ENCODE measurements at places on chromosomes 11 and 22.

GRCh38 chr22:45205276-45205925 is 35.3 kb downstream of the KIAA0930 start:
- no peak for DNase-seq

DNA sequence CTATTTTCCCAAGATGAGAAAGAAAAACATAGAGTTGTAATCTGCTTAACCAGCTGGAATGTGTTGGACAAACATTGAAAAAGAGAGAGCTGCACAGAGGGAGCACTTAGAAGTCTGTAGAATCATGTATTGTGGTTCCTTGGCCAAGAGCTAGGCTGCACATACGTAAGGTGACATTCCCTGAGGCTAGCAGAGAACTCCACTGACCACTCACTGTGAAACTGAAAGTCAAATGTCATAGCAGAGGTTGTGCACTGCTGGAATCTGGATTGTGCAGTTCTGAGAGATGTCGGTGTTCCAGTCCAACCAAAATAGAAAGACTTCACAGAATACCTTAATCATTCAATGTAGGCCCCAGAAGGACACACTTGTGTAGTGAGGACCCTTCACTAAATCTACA is 772.8 kb upstream of the RAG2 start:
- DNase-seq, result no peak

DNA sequence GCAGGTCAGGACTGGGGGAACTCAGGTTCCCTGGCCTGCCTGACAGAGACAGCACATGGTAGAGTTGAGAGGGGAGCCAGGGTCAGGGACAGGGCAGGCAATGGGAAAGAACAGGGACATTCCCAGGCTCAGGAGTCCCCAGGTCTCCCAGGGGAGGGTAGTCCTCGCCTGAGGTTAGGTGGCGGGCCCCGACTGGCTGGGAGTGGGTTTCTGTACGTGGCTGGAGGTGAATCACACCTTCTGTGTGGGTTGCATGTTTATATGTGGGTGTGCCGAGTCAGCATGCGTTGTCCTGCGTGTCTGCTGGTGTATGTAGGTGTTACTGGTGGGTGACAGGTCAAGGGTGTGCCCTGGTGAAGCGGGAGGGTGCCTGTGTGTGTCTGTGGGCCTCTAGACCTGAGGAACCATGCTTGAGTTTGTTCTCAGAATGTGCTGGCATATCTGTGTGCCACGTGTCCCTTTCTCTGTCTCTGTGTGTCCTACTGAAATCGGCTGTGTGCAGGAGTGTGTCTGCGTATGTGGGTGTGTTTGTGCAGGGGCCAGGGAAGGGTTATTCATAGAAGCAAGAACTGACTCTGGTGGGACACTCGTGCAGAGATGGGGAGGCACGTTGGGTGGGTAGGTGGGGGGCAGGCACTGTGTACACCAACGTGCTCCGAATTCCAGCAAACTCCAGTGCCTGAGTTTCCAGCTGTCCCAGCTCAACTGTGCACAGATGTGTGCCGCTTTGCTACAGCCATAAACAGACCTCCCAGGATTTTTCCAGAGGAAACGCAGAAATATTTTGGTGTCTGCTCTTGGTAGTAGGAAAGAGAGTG is 23.8 kb upstream of the OAF start:
- no peak for DNase-seq

- DNase-seq, result no peak
Measured at GRCh38 chr22:30860176-30861105, 108.1 kb downstream of the MORC2 start.

DNA sequence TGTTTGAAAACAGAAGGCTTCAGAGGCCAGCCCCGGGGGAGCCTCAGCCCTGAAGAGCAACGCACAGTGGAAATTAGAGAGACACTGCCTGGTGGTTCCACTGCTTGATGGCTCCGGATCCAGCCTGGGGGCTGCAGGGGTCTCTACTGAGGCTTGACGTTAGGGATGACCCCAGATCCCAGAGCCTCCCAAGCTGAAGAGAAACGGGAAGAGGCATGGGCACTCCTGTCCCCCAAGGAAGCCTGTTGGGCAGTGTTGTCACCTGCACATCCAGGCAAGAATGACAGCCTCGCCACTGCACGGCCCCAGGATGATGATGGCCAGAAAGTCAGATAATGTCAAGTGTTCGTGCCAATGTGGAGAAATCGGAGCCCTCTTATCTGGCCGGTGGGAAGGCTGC is 56.8 kb upstream of the FGF3 start:
- DNase-seq, result no peak

- no peak for DNase-seq
Measured at GRCh38 chr11:93747122-93747521, 5.7 kb downstream of the C11orf54 start.

- no peak for DNase-seq
Measured at GRCh38 chr11:7671347-7672215, 1.7 kb downstream of the CYB5R2 start.

DNA sequence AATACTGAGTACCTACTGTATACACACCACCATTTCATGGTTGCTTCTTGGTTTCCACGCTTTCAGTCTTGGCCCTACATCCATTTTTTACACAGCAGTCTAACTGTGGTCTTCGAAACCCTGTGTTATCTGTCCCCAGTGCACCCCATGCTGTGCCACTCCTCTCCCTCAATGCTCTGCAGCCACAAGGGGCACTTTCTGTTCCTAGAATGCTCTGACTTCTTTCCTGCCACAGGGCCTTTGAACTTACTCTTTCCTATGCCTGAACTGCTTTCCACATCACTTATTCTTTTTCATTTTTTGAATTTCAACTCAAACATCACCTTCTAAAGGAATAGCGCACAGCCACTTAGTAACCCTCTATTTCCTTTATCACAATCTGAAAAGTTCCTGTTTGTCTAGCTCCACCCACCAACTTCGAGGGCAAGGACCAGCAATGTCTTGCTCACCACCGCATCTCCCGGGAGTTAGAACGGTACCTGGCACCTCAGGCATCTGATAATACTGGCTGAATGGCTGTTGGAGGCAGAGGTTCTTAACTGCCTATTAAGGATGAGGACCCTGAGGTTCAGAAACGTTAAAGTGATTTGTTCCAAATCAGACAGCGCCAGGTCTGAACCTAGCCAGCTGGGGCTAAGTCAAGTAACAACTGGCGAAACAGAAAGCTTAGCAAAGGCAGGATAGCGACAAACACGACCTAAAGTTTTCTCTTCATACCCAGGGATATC is 568 bp downstream of the ALG8 start:
- peak; percentile 30 for DNase-seq

DNA sequence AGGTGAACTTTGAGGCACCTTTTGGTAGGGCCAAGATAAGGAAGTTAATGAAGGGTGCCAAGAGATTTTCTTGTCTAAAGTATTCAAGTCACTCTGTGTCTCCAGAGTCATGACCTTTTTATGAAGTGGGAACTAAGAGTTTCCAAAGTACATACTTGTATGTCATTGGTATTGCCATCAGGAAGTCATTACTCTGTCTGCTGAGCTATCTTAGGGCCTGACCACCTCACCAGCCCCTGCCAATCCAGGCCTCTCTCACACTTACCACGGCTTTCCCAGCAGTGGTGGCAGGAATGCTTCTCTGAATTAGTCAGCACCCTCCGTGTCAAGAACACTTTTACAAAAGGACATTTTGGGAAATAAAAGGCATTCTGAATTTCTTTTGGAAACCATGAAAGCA is 192.8 kb upstream of the MTNR1B start:
- DNase-seq, result no peak

DNA sequence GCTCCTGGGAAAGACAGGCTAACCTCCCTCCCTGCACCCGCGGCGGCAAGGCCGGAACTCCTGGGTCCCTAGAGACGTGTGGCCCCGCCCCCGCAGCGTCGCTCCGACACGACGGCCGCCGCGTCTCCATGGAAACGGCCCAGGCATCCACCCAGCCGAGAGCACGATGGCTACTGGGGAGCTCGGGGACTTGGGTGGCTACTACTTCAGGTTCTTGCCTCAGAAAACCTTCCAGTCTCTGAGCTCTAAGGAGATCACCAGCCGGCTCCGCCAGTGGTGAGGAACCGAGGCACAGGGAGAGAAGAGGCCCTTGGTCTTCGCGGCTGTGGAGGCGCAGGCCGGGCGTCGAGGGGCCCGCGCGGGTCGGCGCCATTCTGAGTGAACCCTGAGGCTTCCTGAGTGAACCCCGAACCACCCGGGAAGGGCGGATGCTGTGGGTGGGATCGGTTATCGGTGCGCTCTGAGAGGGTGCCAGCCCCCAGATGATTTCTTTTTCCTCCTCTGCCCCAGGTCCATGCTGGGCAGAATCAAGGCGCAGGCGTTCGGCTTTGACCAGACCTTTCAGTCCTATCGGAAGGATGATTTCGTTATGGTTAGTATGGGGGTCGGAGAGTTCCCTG is at the start of gene CFAP300:
TSS of gene CFAP300 (plus strand) at position 133 of the 620 bp plus-strand sequence. CDS start at position 167, 34 bp downstream.
- DNase-seq, result peak; percentile 29

DNA sequence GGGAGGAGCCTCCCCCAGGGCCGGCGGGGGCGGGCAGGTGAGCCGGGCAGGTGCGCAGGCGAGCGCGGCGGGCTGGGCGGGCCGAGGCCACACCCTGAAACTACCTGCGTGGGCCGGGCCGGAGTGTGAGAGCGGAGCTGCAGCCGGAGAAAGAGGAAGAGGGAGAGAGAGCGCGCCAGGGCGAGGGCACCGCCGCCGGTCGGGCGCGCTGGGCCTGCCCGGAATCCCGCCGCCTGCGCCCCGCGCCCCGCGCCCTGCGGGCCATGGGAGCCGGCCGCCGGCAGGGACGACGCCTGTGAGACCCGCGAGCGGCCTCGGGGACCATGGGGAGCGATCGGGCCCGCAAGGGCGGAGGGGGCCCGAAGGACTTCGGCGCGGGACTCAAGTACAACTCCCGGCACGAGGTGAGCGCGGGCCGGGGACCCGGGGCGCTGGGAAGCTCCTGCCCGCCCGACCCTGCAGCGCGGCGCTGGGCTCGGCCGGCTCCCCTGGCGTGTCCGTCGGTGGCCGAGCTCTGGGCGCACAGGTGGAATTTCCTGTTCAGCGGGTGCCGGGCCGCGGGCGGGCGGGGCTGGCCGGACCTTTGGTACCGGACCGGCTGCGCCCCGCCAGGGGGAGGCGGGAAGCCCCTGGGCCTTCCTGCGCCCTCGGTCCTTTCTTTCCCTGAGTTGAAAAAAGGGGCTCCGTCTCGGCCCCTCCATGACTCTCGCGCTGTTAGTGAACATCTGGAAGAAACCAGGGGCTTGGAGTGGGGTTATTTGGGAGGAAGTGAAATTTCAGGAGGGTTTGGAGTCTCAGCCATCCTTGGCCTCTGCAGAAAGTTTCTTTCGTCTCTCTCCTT is at the start of gene ST14:
TSS of gene ST14 (plus strand) at position 126 of the 841 bp plus-strand sequence. CDS start at position 324, 198 bp downstream.
- DNase-seq, result no peak

DNA sequence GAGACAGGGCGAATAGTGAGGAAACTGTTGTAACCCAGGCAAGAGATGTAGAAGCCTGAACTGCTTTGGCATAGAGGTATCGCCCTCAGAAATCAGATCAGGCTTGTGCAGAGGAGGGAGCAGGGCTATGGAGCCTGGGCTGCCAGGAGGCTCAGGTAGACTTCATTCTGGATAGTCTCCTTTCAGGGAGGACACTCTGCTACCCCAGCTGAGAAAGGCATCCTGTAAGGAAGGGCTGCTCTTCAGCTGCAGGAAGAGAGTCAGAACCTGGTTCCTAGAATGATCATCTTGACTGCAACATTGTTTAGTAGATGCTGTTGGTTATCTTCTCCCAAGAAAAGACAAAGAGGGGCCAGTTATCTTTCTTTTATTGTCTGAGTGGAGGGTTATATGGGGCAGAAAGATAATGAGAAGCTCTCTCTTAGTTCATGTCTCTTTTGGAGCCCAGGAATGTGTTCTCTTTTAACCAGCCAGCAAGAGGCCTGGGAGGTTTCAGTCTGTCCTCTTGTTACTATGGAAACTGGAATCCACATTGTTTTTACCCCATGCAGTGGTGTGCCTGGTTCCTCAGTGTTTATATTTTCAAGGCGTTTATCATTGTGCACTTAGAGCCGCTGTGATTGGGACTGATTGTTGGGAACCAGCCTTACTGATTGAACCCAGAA is 95.7 kb downstream of the STIM1 start:
- DNase-seq, result no peak

DNA sequence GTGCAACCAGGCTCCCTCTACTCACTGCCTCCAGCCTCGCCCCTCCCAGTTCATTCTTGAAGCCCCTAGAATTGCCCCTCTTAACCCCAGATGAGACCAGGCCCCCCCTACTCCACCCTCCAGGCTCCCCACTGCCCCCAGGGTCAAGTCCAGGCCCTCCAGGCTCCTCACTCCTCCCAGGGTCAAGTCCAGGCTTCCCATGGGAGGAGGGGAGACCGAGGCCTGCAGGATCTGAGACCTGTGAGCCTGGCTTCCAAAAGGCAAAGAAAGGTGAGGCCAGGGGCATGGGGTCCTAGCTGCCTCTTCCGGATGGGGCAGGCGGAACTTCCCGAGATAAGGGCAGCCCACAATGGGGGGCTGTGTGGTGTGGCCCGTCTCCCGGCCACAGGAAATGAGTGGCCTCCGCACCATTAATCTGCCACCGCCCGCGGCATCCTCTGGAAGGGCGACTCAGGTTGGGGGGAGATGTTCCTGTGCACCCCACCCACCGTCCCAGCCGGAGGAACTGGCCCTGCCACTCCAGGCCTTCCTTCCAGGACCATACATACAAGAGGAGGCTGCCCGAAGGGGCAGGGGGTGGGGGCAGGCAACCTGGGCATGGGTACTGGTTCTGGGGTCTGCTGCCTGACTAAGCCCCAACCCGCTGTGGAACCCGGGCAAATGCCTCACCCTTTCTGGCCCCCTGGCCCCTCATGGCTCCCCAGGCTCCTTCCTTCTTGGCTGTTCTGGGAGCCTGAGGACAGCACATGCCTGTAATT is 35.1 kb upstream of the WNT11 start:
- no peak for DNase-seq

GRCh38 chr22:43017525-43018460 is 2.8 kb upstream of the PACSIN2 start:
- DNase-seq, result no peak

DNA sequence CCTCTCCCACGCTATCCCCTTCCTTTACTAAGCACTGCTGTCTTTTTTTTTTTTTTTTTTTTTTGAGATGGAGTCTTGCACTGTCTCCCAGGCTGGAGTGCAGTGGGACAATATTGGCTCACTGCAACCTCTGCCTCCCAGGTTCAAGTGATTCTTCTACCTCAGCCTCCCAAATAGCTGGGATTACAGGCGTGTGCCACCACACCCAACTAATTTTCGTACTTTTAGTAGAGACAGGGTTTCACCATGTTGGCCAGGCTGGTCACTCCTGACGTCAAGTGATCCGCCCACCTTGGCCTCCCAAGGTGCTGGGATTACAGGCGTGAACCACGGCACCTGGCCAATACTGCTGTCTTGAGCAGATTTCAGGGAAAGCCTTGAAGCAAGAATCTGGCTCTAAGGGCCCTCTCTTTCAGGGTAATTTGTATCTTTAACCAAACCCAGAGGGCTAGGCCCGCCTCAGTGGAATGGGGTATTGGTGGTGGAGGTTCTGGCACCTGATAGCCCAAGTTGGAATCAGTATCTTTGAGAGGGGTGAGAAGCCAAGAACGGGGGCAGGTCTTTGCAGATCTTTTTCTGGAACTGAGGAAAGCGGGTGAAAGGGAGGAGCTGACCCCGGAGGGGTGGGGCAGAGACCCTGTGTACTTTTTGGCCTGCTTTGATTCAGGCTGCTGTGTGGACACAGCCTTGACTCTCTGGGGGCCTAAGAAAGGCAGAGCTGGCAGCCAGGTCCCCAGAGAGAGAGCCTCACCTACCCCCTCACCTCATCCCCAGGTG is 37.0 kb downstream of the TRIOBP start:
- DNase-seq, result no peak
